Esophagus squamous epithelium (tissue), 5 donors: ENCODE measurements at places on chromosomes 6 and 20. TPM values are rescaled to one million over a fixed set of nuclear protein-coding genes. Genes with fewer than 3 reads are reported as not detected.

PACRG gene
- total RNA-seq = 0.95 TPM

- H3K36me3 ChIP-seq = peaks cover 9% of the 10 kb centered on the region
- DNase-seq = no peak
- no peaks in the 10 kb centered on the region for H3K27me3 ChIP-seq
Observed at GRCh38 chr20:59030911-59031563, 1.1 kb downstream of the ATP5F1E start.

DNA sequence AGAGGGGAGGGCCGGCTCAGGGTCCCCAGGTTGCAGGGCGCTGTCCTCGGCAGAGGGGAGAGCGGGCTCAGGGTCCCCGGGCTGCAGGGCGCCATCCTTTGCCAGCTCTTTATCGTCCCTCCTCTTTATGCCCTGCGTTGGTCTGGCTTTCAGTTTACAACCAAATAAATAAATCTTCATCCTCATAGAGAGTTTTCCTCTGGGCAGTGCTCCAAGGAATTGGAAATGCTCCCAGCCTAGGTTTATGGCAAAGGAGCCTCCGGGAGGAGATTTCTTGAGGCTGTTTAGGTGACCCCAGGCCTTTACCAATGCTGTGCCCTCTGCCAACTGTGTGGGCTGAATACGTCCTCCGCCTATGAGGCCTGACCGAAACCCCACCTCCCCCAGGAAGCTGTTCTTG lies 60.2 kb downstream of the CHMP4B start:
- H3K4me1 ChIP-seq = peaks cover 4% of the 10 kb centered on the region
- H3K4me3 ChIP-seq = no peak overlapping the region
- no peak overlapping the region for H3K27ac ChIP-seq
- no peaks in the 10 kb centered on the region for H3K27me3 ChIP-seq

DNA sequence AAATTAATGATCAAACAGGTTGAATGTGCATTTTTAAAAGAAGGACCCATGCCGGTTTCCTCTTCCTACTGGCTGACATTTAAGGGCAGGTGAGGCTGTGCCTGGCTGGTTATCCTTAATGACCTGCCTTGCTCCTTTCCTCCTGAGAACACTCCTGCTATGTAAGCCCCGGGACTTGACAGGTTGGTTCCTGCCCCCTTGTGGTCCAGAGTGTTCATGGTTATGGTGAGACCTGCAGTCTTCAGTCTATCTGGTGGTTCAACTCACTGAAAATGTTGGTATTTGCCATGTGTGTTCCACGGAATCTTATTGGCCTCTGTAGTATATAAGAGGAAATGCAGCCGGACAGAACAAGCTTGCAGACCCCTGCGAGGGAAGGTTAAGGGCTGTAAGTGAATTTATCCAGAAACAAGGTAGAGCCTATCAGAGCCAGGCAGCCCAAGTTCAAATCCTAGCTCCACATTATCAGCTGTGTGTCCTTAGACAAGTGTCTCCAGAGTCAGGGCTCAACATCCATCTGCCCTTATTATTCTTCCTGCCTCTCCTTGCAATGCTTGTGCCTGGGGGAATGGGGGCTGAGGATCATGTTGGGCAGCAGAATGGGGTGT lies 5.2 kb upstream of the BPIFA3 start:
- no peak overlapping the region for H3K4me3 ChIP-seq
- no peak for DNase-seq
- no peaks in the 10 kb centered on the region for H3K36me3 ChIP-seq

- no peak overlapping the region for H3K4me3 ChIP-seq
- DNase-seq = no peak
- no peaks in the 10 kb centered on the region for H3K27me3 ChIP-seq
- H3K4me1 ChIP-seq = no peaks in the 10 kb centered on the region
- no peak overlapping the region for H3K27ac ChIP-seq
- H3K36me3 ChIP-seq = no peaks in the 10 kb centered on the region
Observed at GRCh38 chr20:18839507-18840247, 26.1 kb downstream of the SCP2D1 start.

GRCh38 chr6:107956586-107957307 lies 1.3 kb downstream of the SEC63 start:
- H3K36me3 ChIP-seq = no peaks in the 10 kb centered on the region
- H3K4me3 ChIP-seq = peak overlapping the region; percentile 89
- H3K4me1 ChIP-seq = peaks cover 60% of the 10 kb centered on the region
- peak overlapping the region; percentile 87 for H3K27ac ChIP-seq

DNA sequence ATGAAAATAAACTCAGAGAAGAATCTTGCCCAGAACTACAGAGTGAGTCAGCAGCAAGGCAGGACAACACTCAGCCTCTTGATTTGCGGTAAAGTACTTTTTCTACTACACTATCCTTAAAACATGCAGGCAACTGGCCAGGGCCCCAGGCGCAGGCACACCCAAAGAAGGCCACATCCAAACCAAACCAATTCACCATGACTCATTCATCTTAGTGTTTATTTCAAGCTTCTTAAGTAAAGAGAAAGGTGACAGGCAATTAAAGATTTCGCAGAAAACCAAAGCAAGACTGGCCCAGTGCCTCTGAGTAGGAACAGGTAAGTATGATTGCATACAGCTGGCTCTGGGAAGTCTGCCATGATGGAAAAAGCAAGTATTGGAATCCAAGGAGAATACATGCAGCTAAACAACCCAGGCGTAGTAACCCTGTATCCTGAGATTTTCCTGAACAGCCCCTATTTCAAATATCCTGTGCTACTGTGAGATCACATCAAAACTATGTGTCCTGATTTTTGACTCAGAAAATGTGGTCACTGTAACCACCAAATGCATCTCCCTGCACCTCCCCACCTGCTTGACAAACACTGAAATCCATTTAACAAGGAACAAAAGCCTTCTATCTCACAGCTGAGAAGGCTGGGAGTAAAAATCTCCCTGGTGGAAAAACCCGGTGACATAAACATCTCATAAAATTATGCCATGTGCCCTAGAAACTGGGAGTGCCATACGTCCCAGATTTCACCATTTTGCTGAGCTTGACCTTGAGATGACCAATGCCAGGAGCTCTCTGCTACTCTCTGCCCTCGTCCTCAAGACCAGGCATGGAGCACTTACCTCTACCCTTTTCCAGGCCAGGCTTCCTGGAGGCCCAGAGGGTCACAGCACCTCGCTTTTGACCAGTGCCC lies 12.4 kb downstream of the WFDC3 start:
- peak overlapping the region; percentile 95 for H3K27ac ChIP-seq
- no peak for DNase-seq
- H3K4me3 ChIP-seq = no peak overlapping the region
- no peaks in the 10 kb centered on the region for H3K27me3 ChIP-seq
- H3K36me3 ChIP-seq = no peaks in the 10 kb centered on the region

DNA sequence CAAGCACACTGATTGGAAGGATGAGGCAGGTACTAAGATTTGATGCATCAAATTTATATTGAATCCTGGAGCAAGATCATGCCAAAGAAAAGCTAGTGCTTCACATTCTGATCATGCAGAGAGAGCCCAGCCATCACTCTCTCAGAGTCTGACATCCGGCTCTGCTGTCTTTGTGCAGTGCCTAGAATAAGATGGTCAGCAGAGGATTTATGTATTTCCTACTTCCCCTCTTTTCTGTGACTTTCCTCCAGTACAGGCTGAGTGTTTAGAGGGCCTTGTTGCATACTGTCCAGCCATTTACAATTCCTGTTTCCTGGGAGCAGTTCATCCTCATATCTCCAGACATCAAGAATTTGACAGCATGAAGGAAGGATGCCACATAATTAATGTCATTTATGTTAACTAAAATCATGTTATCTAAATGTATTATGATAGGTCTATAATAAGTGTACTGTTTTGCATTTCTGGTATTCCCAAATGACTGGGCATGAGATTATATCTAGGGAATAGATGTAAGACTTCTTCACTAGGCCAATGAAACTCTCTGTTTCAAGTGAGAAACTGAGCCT lies 167.6 kb downstream of the EPM2A start:
- H3K27ac ChIP-seq = no peak overlapping the region
- no peak overlapping the region for H3K4me3 ChIP-seq
- DNase-seq = no peak

RIMS4 gene
- not detected for total RNA-seq

MYLK4 gene
- total RNA-seq = 0.97 TPM

TPX2 gene
- 47.1 TPM for total RNA-seq

DNA sequence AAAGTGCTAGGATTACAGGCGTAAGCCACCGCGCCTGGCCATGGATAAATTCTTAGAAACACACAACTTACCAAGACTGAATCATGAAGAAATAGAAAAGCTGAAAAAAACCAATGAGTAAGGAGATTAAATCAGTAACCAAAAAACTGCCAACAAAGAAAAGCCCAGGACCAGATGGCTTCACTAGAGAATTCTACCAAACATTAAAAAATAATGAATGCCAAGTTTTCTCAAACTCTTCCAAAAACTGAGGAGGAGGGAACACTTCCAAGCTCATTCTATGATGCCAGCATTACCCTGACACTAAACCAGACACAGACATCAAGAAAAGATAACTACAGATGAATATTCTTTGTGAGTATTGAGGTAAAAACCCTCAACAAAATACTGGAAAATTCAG lies 44.3 kb downstream of the USP49 start:
- no peaks in the 10 kb centered on the region for H3K27me3 ChIP-seq
- H3K4me1 ChIP-seq = peaks cover 14% of the 10 kb centered on the region
- H3K4me3 ChIP-seq = no peak overlapping the region
- no peaks in the 10 kb centered on the region for H3K36me3 ChIP-seq
- no peak for DNase-seq

DNA sequence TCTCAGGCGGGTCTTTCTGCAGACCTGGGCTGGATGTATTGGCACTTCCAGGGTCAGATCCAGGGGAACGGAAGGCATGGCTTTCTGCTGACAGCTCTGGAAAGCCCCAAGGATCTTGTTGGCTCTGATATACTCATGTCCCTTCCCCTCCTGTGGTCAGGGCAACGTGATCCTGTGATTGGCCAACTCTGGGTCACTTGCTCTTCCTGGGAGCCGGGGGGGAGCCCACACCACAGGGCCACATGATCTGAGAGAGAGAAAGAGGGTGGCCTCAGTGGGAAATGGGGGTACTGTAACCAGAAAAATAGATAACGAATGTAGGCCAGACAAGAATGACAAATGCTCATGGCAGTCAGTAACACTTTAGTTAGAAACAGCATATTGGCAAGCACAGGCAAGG lies 223.0 kb downstream of the NFATC2 start:
- DNase-seq = no peak
- no peak overlapping the region for H3K27ac ChIP-seq

DNA sequence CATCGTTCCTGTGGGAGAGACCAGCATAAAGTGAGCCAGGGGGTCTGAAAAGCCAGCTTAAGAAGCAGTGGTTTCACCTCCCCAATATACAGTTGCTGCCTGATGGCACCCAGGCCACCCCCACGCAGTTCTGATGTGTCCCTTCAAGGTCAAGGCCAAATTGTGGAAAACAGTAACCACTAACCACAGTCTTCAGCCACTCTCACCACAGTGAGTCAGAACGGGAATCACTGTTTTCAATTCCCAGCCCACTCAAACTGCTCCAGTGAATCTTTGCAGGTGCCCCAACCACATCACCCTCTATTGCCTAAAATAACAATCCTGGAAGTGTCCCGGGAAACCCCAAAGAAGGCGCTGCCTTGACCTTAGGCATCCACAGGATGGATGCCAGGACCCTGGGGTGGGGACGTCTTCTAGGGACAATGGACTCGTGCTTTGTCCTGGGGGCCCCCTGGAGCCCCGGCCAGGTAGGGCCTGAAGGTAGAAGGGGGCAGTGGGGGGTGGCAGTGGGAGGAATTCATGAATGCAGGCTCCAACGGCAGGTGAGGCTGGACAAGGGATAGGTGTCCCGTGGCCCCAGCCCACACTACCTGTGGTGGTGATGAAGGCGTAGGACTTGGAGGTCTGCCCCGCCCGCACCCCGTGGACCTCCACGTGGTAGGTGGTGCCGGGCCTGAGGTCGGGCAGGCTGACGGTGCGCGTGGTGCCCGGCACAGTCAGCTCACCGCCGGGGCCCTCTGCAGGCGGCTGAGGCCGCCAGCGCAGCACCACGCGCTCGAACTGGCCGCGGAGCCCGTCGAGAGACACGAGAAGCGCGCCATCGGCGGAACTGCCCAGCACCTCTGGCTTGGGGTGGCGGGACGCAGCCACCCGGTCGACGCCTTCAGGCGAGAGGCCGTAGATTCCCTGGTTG lies 22.2 kb downstream of the TNXB start:
- peak overlapping the region; percentile 83 for H3K27ac ChIP-seq
- H3K4me3 ChIP-seq = peak overlapping the region; percentile 12
- no peaks in the 10 kb centered on the region for H3K27me3 ChIP-seq
- no peak for DNase-seq
- no peaks in the 10 kb centered on the region for H3K36me3 ChIP-seq
